ENCODE measurements at places on chromosomes 7 and 10. TPM values are rescaled to one million over a fixed set of nuclear protein-coding genes. Genes with fewer than 3 reads are reported as not detected.

DNA sequence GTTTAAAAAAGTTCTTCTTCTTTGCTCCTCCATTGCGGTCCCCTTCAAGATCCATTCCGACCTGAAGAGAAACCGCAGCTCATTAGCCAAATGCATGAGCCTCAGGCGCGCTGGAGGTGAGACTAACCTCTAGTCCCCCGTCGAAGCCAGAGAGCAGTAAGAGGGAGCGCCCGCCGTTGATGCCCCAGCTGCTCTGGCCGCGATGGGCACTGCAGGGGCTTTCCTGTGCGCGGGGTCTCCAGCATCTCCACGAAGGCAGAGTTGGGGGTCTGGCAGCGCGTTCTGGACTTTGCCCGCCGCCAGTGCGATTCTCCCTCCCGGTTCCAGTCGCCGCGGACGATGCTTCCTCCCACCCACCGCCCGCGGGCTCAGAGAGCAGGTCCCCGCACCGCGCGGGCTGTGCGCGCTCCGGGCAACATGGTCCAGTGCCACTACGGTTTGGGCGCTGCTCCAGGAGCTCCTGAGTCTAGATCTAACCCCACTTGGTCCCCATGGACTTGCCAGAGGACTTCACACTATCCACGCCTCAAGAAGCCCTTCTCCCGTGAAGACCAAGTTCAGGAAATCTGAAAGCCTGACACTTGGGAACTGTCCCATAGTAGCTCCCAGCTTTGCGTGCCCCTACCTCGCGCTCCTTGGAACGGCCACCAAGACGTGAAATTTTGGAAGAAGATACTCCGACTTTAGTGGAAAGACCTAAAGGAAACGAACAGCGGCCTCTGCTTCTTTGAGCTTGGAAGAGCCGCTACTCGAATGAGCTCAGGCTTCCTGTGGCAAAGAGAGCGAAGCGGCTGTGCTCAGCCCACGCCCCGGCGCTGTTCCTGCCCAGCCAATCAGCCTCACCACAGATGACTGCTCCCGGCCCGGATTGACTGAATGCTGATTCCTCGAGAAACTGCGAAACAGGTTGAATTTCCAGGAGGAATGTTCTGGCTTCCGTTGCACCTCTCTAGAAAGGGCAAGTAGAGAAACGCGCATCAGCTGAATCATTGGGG, at the start of gene ABCB1:
Gene ABCB1 (minus strand): TSS at position 755 of the 995 bp plus-strand sequence. CDS start 700 bp downstream, at position 55.
- peak within 1 kb of the TSS; percentile 41 for H3K27ac ChIP-seq
- DNase-seq = peak; percentile 60
- H3K27me3 ChIP-seq = peaks cover 18% of the 10 kb centered on the region

The GPR26 gene
- not detected for total RNA-seq

GRCh38 chr7:99949645-99950228, 20.3 kb upstream of the GJC3 start:
- no peak overlapping the region for H3K4me3 ChIP-seq
- H3K4me1 ChIP-seq = peaks cover 4% of the 10 kb centered on the region
- H3K36me3 ChIP-seq = no peaks in the 10 kb centered on the region
- DNase-seq = no peak
- H3K27ac ChIP-seq = no peak overlapping the region
- H3K27me3 ChIP-seq = peaks cover 4% of the 10 kb centered on the region

The HOXA9 gene
- not detected for total RNA-seq

- H3K4me1 ChIP-seq = no peaks in the 10 kb centered on the region
- no peak for DNase-seq
- H3K4me3 ChIP-seq = no peak overlapping the region
- no peaks in the 10 kb centered on the region for H3K27me3 ChIP-seq
- H3K27ac ChIP-seq = no peak overlapping the region
- no peaks in the 10 kb centered on the region for H3K36me3 ChIP-seq
Measured at GRCh38 chr7:20831956-20832355, 45.3 kb upstream of the SP8 start.

DNA sequence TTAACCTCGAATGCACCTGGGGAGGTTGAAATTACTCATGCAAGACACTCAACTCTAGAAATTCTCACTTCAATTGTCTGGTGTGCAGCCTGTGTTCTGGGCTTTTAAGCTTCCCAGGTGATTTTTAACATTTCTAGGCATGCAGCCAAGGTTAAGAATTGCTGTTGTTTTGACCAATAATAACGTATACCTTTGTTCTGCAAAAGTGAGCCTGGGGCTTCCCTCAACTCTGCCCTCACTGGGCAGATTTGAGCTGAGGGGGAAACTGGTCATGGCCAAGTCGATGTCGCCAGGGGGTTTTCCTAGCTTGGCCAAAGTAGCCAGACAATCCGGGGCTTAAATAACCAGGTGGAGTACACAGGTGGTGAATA, 568 bp downstream of the PRSS2 start:
- no peak for DNase-seq
- H3K4me3 ChIP-seq = no peak overlapping the region
- H3K27ac ChIP-seq = no peak overlapping the region
- H3K27me3 ChIP-seq = peaks cover 8% of the 10 kb centered on the region
- peaks cover 15% of the 10 kb centered on the region for H3K4me1 ChIP-seq

- H3K27ac ChIP-seq = peak overlapping the region; percentile 60
- DNase-seq = no peak
- peaks cover 48% of the 10 kb centered on the region for H3K36me3 ChIP-seq
- no peaks in the 10 kb centered on the region for H3K27me3 ChIP-seq
- peaks cover 23% of the 10 kb centered on the region for H3K4me1 ChIP-seq
Measured at GRCh38 chr7:127751062-127751461, 99.1 kb downstream of the SND1 start.

GRCh38 chr7:31056775-31057346, 4.8 kb downstream of the ADCYAP1R1 start:
- no peak for DNase-seq
- no peak overlapping the region for H3K27ac ChIP-seq
- no peak overlapping the region for H3K4me3 ChIP-seq

- no peaks in the 10 kb centered on the region for H3K36me3 ChIP-seq
- H3K4me1 ChIP-seq = no peaks in the 10 kb centered on the region
Measured at GRCh38 chr7:69962186-69963065, 364.2 kb downstream of the AUTS2 start.

The SPDYE1 gene
- total RNA-seq = not detected

GRCh38 chr7:26912933-26913536, 48.6 kb upstream of the SKAP2 start:
- no peaks in the 10 kb centered on the region for H3K4me1 ChIP-seq
- H3K27ac ChIP-seq = no peak overlapping the region
- peaks cover 6% of the 10 kb centered on the region for H3K27me3 ChIP-seq
- no peak for DNase-seq
- no peaks in the 10 kb centered on the region for H3K36me3 ChIP-seq

DNA sequence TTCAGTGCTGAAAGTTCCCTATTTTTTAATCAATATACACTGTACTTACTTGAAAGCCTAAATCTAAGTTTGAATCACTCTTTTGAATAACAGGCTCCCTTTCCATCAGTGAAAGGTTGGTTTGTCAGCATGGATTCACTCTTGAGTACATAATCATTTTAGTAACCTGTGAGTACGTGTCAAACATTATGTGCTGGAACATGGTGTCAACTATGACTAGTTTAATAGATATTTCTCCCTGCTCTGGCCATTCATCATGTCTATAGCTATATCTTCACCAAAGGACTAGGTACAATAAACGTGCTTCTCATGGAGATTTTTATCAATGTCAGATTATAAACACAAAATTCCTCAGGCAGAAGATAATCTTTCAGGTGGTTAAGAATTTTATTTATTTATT, 61.7 kb upstream of the MDFIC start:
- no peak overlapping the region for H3K4me3 ChIP-seq
- H3K36me3 ChIP-seq = no peaks in the 10 kb centered on the region
- H3K4me1 ChIP-seq = no peaks in the 10 kb centered on the region
- H3K27ac ChIP-seq = no peak overlapping the region
- DNase-seq = no peak

The GPRIN2 gene
- total RNA-seq = not detected

The HOXA2 gene
- total RNA-seq = not detected

- peaks cover 2% of the 10 kb centered on the region for H3K36me3 ChIP-seq
- no peak overlapping the region for H3K4me3 ChIP-seq
- no peak overlapping the region for H3K27ac ChIP-seq
- DNase-seq = no peak
Measured at GRCh38 chr7:77349141-77349540, 67.0 kb downstream of the GSAP start.

DNA sequence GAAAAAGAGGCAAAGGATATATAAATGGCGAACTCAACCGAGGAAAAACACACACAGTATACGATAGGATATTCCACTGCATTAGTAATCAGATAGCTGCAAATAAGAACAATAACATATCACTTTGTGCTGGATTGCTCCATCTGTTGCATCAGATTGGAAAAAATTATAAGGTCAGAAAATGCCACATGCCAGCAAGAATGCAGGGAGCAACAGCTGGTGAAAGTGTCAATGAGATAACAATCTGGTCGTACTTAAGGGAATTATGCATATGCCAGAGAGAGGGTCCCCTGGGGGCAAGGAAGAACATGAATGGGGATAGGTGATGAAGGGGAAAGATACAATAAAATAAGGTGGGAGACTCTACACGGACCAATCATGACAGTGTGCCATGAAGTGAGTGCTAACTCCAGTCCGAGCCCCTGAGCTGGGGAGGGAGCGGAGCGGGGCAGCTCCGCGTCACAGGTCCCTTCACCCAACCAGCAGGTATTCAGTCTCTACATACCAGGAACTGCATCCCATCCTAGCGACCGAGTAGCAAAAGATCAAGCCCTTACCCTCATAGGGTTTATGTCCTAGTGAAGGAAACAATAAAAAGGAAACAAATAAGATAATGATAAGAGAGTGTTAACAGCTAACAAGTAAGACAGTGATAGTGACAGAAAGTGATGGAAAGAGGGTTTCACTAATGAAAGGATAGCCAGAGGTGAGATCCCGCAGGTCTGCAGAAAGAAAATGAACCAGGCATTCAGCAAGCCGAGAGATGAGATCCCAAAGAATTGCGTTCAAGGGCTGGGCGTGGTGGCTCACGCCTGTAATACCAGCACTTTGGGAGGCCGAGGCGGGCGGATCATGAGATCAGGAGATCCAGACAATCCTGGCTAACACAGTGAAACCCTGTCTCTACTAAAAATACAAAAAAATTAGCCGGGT, 9.4 kb downstream of the MPP7 start:
- peaks cover 19% of the 10 kb centered on the region for H3K4me1 ChIP-seq
- H3K27me3 ChIP-seq = no peaks in the 10 kb centered on the region
- H3K4me3 ChIP-seq = no peak overlapping the region
- H3K36me3 ChIP-seq = no peaks in the 10 kb centered on the region
- DNase-seq = no peak

The SPDYE16 gene
- 0.16 TPM for total RNA-seq

- no peaks in the 10 kb centered on the region for H3K4me1 ChIP-seq
- H3K36me3 ChIP-seq = no peaks in the 10 kb centered on the region
- H3K27ac ChIP-seq = no peak overlapping the region
- no peaks in the 10 kb centered on the region for H3K27me3 ChIP-seq
- no peak overlapping the region for H3K4me3 ChIP-seq
Measured at GRCh38 chr10:58782876-58783851, 270.5 kb downstream of the BICC1 start.

The ITGB8 gene
- total RNA-seq = not detected

The LAMB4 gene
- total RNA-seq = not detected

The FKBP6 gene
- not detected for total RNA-seq

DNA sequence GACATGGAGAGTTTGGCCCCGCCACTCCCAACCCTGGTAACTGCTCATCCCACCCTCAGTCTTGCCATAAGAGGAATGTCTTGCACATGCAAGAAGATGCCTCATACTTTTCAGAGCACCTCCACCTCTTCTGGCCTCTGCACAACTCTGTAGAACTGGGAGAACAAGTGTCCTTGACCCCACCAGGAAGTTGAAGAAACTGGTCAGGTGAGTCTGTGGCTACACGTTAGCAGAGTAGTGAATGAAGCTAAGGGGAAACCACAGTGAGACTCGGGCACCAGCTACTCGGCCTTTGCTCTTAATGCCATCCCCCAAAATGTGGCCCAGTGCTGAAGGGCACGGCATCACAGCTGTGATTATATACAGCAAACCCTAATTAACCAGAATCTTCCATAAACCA, 110.1 kb downstream of the ARID5B start:
- H3K4me1 ChIP-seq = peaks cover 13% of the 10 kb centered on the region
- H3K36me3 ChIP-seq = peaks cover 57% of the 10 kb centered on the region
- H3K4me3 ChIP-seq = no peak overlapping the region
- no peaks in the 10 kb centered on the region for H3K27me3 ChIP-seq
- H3K27ac ChIP-seq = no peak overlapping the region
- DNase-seq = no peak

The TRIM50 gene
- total RNA-seq = not detected

GRCh38 chr7:1053816-1054370, 9.5 kb downstream of the GPR146 start:
- no peak overlapping the region for H3K4me3 ChIP-seq
- H3K36me3 ChIP-seq = no peaks in the 10 kb centered on the region
- no peaks in the 10 kb centered on the region for H3K27me3 ChIP-seq
- no peak for DNase-seq
- H3K4me1 ChIP-seq = peaks cover 32% of the 10 kb centered on the region

- DNase-seq = no peak
- H3K36me3 ChIP-seq = no peaks in the 10 kb centered on the region
- H3K4me1 ChIP-seq = peaks cover 2% of the 10 kb centered on the region
- H3K27ac ChIP-seq = peak overlapping the region; percentile 49
- H3K4me3 ChIP-seq = no peak overlapping the region
Measured at GRCh38 chr7:155450970-155451801, 6.7 kb upstream of the EN2 start.

GRCh38 chr10:110844617-110844881, 27.2 kb upstream of the PDCD4 start:
- H3K27me3 ChIP-seq = no peaks in the 10 kb centered on the region
- H3K4me3 ChIP-seq = no peak overlapping the region
- no peak for DNase-seq
- H3K36me3 ChIP-seq = peaks cover 1% of the 10 kb centered on the region
